Suppressor macrophage treated with lipopolysaccharide for 1 hour (primary cell): ENCODE measurements at places on chromosomes 13 and 19.

- DNase-seq: no peak
Observed at GRCh38 chr19:17942582-17943273, 9.9 kb downstream of the CCDC124 start.

- DNase-seq: no peak
Observed at GRCh38 chr13:29136341-29136740, 316.2 kb downstream of the MTUS2 start.

DNA sequence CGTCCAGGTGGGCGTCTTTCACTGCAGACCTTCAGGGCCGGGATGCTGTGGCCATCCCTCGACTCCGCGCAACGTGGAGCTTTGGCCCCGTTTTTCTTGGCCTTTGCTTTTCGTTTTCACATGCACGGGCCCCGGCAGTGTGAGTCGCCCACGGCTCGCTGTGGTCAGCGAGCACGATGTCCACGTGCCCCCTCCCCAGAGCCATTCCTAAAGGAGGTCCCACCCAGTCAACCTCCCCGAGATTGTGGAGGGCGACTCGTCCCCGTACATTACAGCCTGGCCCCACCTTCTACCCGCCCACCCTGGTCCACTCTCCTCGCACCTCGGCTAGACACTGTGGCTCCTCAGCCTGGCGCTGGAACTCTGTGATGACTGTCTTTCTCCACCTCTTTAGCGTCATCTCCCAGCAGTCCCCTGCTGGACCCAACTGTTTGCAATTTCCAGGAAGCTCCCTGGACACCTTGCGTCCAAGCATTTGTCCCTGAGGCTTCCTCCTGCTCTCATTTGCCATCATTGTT, 405 bp downstream of the ZNF446 start:
- DNase-seq: no peak

DNA sequence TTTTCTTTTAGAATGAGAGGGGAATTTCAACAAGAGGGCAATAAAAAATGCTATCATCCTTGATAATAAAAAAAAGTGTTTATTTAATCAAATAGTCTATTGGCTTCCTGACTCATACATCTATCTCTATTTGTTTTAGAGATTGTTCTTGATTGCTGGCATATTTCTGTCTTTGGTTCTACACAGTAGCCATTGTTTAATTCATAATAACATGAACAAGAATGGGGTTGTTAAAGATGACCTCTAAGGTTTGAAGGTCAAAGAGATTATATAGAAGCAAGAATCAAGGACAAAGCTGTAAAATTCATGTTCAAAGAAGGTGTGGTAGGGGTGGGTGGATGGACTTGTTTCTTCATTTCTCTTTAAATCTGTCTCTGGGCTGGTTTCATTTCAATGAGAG, 166.0 kb upstream of the KLF12 start:
- DNase-seq: no peak

DNA sequence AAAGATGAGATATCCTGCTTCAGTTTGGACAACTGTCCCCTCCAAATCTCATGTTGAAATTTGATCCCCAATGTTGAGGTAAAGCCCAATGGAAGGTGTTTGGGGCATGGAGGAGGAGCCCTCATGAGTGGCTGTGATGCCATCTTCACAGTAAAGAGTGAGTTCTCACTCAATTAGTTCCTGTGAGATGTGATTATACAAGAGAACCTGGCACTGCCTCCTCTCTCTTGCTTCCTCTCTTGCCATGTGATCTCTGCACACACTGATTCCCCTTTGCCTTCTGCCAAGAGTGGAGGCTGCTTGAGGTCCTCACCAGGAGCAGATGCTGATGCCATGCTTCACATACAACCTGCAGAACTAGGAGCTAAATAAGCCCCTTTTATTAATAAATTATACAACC, 86.9 kb downstream of the HSPH1 start:
- DNase-seq: no peak

DNA sequence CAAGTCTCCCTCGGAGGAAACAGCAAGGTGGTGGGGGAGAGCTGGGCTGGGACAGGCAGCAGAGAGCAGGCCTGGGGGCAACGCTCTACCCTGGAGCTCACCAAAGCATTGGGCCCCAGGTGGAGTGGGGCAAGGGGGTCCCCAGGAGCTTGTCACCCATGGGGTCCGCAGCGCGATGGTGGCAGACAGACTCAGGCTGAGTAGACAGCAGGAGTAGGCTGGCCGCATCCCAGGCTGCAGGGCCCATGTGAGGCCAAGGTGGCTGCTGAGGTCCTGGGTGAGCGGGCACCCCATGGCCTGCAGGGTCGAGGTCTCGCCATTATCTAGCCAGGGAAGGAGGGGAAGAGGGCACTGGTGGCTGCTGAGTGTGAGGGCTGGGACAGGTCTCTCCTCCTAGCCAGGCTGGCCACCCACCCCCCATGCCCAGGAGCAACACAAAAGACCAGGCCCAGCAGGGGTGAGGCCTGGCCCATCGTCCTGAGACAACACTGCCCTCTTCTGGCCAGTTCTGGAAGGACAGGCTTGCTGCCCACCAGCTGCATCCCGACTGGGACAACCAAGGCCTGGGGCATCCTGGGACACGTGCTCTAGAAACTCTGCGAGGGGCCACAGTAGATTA, 33.1 kb downstream of the CEBPG start:
- DNase-seq: peak; percentile 78

DNA sequence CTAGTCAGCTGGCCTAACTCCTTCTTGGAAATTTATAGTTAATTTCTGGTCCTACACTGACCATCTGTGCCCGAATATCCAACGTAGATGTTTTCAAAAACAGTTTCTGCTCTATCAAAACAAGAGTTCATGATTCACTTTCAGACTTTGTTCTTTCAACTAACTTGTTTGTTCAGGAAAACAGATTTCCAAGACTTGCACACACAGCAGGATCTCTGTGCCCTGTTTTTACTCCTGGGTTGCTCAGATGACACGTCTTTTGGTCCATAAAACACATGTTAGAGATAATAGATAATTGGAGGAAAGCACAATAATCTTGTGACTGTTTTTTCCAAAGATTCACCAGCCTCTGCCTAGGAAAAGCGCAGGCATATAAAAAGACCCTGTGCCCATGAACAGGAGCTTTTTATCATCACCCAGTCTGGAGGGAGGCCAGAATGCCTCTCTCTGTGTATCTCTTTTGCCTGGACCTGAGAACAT, 218.0 kb downstream of the IRS2 start:
- no peak for DNase-seq

GRCh38 chr13:28094306-28094705, 6.1 kb downstream of the FLT3 start:
- peak; percentile 40 for DNase-seq

GRCh38 chr13:23898101-23898500, 799 bp upstream of the C1QTNF9B start:
- DNase-seq: no peak

DNA sequence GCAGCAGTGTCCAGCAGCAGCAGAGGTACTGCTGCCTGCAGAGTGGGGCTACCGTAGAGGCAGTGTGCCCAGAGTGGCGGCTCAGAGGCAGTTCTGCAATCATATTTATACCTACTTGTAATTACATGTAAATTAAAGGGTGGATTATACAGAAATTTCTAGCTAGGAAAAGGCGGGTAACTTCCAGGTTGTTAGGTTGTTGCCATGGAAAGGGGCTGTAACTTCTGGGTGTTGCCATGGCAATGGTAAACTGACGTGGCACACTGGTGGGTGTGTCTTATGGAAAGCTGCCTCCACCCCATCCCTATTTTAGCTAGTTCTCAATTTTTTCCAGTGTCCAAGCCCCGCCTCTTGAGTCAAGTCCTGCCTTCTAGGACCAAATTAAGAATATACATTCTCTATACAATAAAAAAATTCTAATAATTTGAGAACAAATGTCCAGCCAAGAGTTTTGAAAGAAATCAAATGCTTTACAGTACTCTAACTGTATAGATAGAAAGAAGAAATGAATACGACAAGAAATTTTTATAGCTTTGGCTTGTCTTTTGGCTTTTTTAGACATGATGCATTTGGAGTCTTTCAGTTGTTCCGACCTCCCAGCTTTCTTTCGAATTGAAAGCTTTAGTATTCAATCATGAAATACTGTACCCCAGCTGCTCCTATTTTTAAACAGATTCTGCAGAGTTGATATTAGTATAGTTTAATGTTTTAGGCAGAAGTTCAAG, 816.6 kb downstream of the DIAPH3 start:
- no peak for DNase-seq
